ENCODE measurements at places on chromosomes 12 and 14.

GRCh38 chr12:94204499-94205247, 56.3 kb downstream of the PLXNC1 start:
- DNase-seq = no peak

DNA sequence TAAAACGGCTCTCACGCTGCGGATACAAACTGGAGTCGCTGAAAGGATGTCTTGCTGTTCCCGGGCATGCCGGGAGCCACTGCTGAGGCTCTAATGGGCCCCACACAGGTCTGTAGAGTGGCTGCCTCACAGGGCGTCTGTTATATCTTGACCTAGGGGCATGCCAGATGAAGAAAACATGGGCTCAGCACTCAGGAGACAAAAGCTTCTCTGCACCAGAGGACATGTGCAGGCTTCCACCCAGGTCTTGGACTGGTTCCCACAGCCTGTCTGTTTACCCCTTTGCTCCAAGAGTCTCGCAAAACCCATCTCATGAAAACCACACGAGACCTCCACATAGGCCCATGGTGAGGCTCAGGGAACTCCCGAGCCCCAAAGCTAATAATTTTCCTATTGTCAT, 134.2 kb downstream of the RPS29 start:
- DNase-seq = no peak

- DNase-seq = no peak
Measured at GRCh38 chr12:27488479-27488878, 35.5 kb upstream of the PPFIBP1 start.

- peak; percentile 73 for DNase-seq
Measured at GRCh38 chr14:72699852-72700257, 194.0 kb downstream of the DPF3 start.
